ENCODE measurements at places on chromosomes 1 and 21.

- DNase-seq = no peak
Measured at GRCh38 chr1:170309389-170310013, 163.7 kb downstream of the NTMT2 start.

GRCh38 chr1:72117621-72118020 lies 164.7 kb downstream of the NEGR1 start:
- DNase-seq = no peak

DNA sequence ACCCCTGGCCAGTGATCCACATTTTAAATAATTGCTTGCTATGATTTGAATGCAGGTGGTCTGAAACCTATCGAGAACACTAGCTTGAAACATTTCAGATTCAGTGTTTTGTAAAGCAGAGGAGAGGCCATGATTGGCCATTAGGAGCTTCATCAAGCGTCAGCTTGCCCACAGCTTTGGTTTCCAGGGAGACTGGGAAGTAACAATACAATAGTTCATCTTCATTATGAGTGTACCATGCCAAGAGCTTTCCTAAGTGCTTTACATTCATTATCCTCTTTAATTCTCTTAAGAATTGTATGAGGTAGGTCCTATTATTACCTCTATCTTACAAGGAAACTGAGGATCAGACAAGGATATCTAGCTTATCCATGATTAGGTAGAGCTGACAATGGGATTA lies 27.7 kb upstream of the ATP5PO start:
- DNase-seq = no peak

DNA sequence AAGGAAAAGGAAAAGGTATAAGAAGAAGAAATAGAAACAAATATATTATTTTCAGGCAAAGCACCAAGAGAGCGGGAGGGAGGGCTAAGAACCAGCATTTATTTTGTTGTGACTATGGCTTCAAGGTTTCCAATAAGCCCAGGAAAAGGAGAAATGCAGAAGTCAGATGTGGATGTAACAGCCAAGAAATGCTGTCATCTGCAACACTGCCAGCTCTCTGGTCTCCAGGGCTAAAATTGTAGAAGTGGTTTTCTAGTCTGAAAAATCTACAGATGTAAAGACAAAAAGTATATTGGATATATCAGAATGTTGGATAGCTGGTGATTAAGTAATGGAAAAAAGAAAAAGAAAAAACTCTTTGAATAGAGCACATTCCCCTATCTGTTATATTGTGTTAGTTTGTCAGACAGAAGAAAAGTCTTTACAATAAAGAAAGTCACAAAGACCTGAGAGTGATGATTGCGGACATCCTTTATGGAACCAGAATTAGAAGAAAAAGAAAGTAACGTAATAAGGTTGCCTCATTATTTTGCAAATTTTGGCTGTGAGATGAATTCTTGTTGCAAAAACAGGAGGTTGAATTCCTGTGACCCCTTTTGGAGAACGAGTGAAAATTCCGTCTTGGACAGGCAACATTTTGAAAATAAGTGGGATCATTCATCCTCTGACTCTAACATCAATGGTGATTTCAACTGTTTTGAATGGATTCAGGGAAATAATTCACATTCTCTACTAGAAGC lies 938.1 kb downstream of the TTLL7 start:
- no peak for DNase-seq

DNA sequence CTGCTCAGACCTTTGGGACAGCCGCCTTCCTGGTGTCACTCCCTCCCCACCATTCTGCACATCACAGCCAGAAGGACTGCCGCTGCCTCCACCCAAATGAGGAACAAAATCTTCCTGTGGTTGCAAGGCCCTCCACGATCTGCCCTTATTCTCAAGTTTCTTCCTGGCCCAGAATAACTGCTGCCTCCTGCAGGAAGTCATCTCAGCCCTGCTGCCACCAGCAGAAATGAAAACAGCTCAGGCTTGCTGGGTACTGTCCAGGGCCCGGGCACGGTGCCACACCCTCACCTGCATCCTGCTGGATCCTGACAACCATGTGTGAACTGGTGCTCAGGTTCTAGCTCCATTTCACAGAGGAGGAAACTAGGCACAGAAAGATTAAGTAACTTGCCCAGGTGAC lies 2.8 kb downstream of the CLDN19 start:
- no peak for DNase-seq

GRCh38 chr1:10561955-10562354 lies 87.2 kb downstream of the PEX14 start:
- DNase-seq = no peak

DNA sequence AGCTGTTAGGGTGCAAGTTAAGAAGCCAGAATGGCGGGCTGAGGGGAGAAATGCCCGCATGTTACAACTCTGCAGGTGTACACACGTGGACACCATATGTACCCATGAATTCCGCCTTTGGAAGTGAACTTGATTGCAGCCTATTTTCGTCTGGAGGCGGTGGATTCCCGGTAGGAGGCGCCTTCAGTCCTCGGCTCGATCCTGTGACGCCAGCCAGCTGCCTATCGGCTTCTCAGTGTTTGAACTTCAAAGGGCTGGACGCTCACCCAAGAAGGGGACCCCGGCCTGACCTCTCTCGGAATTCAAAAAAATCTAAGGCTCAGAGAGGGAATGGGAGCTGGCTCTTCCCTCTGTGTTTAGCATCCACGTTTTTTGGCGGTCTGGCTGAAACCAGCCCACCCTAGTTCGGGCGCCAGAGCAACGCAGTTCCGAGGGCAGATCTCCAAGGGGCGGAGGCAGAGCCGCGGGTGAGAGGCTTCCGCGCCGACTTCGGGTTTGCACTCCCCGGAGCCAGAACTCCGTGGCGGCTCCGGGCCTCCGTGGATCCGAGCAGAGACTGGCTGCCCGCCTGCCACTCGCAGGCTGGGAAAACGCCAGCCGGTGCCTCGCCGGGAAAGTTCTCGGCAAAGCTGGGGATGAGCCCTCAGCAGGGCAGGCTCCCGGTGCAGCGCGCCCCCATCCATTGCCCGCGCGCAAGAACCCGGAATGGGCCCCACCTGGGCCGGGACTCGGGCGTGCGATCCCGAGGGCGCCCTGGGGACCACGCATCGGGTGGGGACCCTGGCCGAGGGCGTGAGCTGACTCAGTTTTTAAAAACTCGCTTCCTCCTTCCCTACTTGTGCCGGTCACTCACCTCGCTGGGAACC lies 996 bp upstream of the TMEM51 start:
- no peak for DNase-seq

GRCh38 chr1:51491166-51491981 lies 27.7 kb downstream of the EPS15 start:
- DNase-seq = no peak
